Skeletal muscle cell (primary cell): ENCODE measurements at places on chromosomes 1 and 21.

DNA sequence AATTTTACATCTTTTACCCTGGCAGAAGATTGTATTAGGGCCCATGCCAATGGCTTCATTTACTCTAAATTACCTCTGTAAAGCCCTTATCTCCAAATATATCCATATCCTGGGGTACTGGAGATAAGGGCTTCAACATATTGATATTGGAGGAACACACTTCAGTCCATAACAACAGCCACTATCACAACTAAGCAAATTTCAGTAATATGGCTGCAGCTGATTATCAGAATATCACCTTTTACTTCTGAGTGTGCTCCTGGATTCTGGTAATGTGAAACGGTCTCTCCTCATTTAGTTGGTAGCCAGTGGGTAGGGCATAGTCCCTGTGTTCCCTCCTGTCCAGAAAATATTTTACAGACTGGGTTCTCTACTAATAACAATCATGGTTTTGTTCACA, 53.3 kb downstream of the IVNS1ABP start:
- DNase-seq, result no peak

DNA sequence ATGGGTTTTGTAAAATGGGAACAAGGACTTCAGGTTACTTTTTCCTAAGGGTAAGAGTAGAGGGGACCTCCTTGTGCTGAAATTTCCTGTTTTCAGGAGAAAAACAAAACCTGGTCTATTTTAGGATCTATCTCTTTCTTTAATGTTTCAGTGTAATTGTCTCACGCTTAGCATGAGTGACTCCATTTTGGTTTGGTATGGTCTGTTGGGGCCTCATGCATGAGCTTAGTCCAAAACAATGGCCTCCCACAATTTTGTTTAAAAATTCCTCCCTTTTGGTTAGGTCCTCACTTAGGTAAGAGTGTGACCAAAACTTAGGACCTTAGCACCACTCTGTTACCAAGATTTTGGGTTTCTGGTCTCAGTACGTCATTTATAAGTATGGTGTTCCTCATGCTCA, 67.2 kb upstream of the TEKT2 start:
- DNase-seq, result no peak

DNA sequence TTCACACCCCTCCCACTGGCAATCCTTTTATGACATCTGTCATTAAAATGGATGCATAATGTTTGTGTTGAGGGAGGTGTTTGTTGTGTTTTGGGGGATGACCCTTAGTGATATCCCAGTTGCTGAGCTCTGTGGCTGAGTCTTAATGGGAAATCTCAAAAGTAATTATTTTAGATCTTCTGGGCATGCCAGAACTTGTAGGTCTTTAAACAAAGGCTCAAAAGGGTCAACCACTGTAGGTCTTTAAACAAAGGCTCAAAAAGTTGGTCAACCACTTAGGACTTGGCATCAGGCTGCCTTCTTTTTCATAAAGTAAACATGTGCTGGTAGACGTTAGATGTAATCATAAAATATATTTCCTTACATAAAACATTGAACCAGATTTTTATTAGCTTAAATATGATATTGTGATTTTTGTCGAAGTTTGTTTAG, 78.0 kb downstream of the CDC14A start:
- DNase-seq, result no peak

GRCh38 chr1:176448340-176448739, 14.6 kb upstream of the PAPPA2 start:
- DNase-seq, result no peak

DNA sequence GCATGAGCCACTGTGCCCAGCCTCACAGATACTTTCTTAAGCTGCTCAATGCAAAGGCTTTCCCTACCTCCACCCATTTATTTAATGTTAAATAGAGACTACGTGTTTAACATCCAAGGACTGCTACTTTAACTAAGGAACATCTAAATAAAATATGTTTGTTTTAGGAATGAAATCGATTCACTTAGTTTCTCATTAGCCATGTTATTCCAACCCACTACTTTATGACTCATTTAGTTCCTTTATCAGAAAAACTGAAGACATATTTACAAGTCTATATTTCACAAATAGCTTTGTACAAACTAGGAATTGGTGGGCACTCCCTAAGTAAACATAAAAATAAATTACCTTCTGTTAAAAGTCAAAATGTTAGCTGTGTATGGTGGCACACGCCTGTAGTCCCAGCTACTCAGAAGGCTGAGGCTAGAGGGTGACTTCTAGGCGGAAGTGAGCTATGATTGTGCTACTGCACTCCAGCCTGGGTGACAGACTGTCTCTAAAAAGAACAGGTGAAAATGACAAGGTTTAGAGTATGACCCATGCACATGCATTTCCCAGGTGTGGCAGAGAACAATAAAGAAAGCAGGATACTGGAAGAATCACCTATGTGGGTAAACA, 39.9 kb upstream of the AK4 start:
- no peak for DNase-seq

DNA sequence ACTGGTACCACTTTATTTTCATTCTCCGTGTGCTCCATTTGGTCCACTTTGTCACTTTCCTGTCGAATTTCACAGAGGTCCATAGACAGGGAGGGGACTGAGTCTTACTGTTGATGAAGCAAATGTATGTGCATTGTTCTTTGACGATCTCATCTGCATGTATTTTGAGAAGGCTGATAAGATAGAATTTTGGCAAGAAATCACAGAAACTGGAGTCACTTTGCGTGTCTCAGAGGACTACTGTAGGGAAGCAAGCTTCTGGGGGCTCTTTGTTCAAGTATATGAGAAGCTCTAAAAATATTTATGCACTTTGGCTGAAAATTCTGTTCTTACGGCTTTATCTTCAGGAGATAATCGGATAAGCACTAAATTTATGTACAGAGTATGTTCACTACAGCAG, 78.1 kb downstream of the PCBP3 start:
- no peak for DNase-seq
